ENCODE measurements at places on chromosomes 16 and 17.
A peak's percentile ranks its signal among the peaks of the same experiment; 100 is the strongest.

GRCh38 chr17:43471585-43472160, 12.1 kb upstream of the DHX8 start:
- no peaks in the 10 kb centered on the region for H3K36me3 ChIP-seq
- no peaks in the 10 kb centered on the region for H3K4me1 ChIP-seq
- no peak for DNase-seq
- no peaks in the 10 kb centered on the region for H3K27me3 ChIP-seq

GRCh38 chr16:86566601-86566965, at the start of gene FOXC2:
Gene FOXC2, plus strand, starts transcription at chr16:86566829. Its CDS starts 507 bp downstream, at chr16:86567336.
- DNase-seq = peak; percentile 54
- peaks cover 22% of the 10 kb centered on the region for H3K4me1 ChIP-seq
- H3K27ac ChIP-seq = no peak within 1 kb of the TSS

DNA sequence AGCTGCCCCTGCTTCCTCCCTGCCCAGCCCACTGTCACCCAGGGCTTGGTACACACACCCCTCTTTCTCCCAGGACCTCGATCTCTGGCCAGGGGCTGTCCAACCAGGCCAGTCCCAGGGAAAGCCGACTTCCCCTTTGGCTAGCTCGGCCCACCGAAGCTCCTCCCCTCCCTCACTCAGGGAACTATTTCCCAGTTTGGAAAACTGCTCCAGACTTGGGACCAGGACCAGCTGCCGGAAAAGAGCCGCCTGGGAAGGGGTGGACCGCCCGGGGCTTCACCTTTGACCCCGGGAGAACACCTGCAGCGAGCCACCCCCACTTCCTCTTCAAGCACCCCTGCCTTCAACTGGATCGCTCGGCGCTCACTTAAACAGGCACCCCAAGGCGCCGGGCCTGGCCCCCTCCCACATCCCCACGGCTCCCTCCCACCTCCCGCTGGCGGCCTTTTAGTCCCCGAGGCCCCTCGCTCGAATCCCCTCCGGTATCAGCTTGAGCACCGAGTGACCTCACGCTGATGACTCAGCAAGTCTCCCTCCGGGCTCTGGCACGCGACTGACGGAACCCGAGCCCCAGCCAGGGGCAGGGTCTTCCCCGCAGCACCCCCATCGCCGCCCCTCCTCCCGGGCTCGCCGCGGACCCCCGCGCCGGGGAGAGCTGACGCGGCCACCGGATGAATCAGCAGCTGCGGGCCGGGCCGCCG, 934 bp downstream of the MAFG start:
- no peaks in the 10 kb centered on the region for H3K27me3 ChIP-seq
- peak overlapping the region; percentile 93 for H3K27ac ChIP-seq
- peak; percentile 89 for DNase-seq
- H3K4me3 ChIP-seq = peak overlapping the region; percentile 94
- peaks cover 64% of the 10 kb centered on the region for H3K4me1 ChIP-seq
- peaks cover 13% of the 10 kb centered on the region for H3K36me3 ChIP-seq

GRCh38 chr17:48310748-48311213, 119.2 kb downstream of the SKAP1 start:
- DNase-seq = peak; percentile 69
- H3K27me3 ChIP-seq = peaks cover 3% of the 10 kb centered on the region
- no peak overlapping the region for H3K27ac ChIP-seq
- H3K4me3 ChIP-seq = no peak overlapping the region
- no peaks in the 10 kb centered on the region for H3K4me1 ChIP-seq

- H3K27ac ChIP-seq = no peak overlapping the region
- peaks cover 4% of the 10 kb centered on the region for H3K4me1 ChIP-seq
- no peaks in the 10 kb centered on the region for H3K27me3 ChIP-seq
- no peak for DNase-seq
Measured at GRCh38 chr17:30360086-30360808, 18.5 kb upstream of the CPD start.

DNA sequence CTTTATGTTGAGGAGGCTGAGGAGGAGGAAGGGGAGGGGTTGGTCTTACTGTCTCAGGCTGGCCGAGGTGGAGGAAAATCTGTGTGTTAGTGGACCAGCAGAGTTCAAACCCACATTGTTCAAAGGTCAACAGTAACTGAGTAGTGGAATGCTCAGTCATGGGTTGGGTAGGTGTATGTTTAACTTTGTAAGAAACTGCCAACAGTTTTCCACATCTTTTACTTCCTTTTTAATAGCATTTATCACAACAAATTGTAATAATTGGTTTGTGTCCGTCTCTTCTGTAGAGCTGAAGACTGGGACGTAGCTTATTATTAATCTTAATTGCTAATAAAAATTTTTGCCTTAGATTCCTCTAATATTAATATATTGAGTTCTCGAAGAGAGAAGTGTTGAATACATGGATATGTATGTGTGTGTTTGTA, 5.3 kb downstream of the ATP6V0A1 start:
- H3K4me3 ChIP-seq = no peak overlapping the region
- peaks cover 80% of the 10 kb centered on the region for H3K36me3 ChIP-seq
- DNase-seq = no peak

DNA sequence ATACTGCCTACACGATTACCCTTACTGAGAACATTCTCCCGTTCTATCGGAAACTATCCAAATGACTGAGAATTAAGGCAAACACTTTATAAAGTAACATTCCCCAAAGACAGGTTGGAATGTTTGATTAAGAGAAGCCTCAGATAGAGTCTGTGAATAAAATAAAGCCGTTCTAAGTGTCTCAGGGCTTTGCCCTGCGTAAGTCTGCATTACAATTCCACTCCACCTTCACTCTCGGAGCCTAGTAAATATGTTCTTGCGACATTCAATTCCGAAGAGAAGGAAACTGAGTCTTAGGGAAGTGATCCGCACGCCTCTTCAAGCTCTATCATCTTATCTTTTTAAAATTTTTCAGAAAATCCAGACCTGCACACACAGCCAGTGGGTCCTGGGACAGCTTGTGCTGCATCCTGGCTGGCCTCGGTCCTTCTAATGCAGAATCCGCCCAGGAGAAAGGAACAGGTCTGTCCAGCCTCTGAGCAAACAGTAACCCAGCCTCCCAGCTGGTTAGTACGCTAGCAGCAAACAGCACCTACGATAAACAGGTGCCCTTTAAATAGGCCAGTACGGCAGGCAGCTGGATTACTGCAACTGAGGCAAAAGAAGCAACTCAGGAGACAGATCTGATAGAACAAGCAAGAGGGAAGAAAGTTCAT, 254.1 kb upstream of the IRX3 start:
- H3K4me3 ChIP-seq = no peak overlapping the region
- no peaks in the 10 kb centered on the region for H3K36me3 ChIP-seq
- peak overlapping the region; percentile 64 for H3K27ac ChIP-seq
- peak; percentile 79 for DNase-seq
- no peaks in the 10 kb centered on the region for H3K27me3 ChIP-seq

DNA sequence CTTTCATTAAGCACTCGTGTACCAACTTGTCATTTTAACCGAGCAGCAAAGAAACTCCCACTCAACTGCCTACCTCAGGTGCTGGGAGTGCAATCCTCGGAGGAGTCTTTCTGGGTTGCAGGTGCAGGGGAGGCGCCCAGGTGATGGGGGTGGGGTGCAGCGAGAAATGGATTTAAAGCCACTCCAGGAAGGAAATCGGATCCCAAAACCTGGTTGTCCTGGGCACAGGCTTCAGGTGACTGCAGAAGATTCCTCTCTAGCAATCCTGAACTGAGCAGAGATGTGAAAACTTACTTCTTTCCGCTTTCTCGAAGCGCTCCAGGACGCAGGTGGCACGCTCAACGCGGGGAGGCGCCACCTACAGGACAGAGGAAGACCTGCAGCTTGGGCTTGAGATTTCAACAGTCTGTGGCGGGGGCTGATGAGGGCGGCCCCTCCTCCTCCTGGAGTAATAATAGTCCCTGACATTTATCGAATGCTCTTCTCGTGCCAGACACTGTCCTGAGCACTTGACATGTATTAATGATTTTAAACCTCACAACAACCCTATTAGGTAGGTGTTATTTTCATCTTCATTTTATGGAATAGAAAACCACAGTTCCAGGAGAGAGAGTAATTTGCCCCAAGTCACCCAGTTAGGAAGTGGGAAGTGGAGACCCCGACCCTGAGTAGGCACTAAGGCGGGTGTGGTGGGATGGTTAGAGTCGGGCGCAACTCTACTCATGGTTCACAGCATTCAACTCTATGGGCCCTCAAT, 27.2 kb upstream of the SKAP1 start:
- no peaks in the 10 kb centered on the region for H3K27me3 ChIP-seq
- H3K4me3 ChIP-seq = peak overlapping the region; percentile 10
- H3K36me3 ChIP-seq = no peaks in the 10 kb centered on the region

GRCh38 chr17:57197466-57198071, 58.8 kb upstream of the MSI2 start:
- H3K4me1 ChIP-seq = no peaks in the 10 kb centered on the region
- no peak for DNase-seq
- no peaks in the 10 kb centered on the region for H3K36me3 ChIP-seq
- no peak overlapping the region for H3K4me3 ChIP-seq

DNA sequence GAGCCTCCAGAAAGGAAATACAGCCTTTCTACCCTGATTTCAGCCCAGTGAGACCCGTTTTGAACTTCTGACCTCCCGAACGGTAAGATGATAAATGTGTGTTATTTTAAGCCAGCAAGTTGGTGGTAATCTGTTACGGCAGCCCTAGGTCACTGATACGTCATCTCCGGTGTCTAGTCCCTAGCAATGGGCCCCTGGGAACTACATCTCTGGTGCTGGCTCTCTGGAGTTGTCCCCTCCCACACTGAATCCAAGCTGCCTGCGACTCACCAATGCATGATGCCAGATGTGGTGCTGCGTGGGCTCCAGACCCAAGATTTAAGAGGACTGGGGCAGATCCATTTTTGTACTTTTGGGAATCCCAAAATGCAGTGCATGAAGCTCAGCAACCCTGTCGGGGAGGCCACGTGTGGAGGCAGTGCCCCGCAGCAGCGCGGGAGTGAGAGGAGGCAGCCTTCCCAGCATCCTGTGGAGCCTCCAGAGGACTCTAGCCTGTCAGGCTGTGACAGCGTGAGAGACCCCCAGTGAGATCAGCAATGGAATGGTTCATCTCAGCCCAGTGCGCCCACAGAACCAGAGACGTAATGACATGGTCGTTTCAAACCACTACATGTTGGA, 43.6 kb upstream of the USP7 start:
- no peak overlapping the region for H3K4me3 ChIP-seq
- peaks cover 10% of the 10 kb centered on the region for H3K4me1 ChIP-seq
- no peak overlapping the region for H3K27ac ChIP-seq
- peaks cover 3% of the 10 kb centered on the region for H3K27me3 ChIP-seq

DNA sequence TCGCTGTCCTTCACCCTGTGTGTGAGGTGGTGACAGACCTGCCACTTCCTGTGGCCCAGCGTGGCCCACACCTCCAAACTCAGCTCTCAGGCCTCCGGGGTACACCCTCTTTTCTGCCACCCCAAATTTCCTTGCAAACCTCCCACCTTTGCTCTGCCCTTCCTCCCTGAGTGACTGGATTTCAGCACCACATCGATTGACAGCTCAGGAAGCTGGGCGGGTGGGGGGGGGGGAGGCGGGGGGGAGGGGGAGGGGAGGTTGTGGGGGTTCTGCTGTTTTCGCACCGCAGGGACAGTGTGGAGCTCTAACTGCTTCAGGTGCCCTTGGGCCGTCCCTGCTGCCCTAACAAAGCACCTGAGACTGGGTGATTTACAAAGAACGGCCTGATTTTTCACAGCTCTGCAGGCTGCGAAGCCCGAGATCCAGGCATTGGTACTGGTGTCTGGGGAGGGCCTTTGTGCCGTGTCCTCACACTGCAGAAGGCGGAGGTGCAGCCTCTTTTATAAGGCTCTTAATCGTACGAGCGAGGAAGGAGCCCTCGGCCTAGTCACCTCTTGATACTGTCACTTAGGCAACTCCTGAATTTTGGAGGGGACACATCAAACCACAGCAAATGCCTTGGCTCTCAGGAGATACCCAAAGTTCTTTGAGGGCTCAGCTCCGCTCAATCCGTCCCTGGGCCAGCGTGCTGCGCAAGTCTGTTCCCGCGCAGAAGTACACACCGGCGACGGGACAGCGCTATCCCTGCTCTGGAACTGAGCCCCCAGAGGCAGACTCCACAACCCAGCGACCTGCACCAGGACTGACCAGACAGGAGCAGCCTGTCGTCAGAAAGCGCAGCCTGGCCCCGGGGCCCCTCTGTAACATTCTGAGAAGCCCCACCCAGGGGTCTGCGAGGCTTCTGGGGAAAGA, 3.6 kb downstream of the NDUFAF8 start:
- peaks cover 30% of the 10 kb centered on the region for H3K36me3 ChIP-seq
- H3K4me3 ChIP-seq = no peak overlapping the region
- H3K4me1 ChIP-seq = peaks cover 35% of the 10 kb centered on the region
- H3K27me3 ChIP-seq = no peaks in the 10 kb centered on the region

- no peak overlapping the region for H3K4me3 ChIP-seq
- H3K4me1 ChIP-seq = no peaks in the 10 kb centered on the region
- peaks cover 100% of the 10 kb centered on the region for H3K36me3 ChIP-seq
- DNase-seq = no peak
- H3K27me3 ChIP-seq = no peaks in the 10 kb centered on the region
Measured at GRCh38 chr16:28103516-28104170, 40.1 kb upstream of the GSG1L start.

DNA sequence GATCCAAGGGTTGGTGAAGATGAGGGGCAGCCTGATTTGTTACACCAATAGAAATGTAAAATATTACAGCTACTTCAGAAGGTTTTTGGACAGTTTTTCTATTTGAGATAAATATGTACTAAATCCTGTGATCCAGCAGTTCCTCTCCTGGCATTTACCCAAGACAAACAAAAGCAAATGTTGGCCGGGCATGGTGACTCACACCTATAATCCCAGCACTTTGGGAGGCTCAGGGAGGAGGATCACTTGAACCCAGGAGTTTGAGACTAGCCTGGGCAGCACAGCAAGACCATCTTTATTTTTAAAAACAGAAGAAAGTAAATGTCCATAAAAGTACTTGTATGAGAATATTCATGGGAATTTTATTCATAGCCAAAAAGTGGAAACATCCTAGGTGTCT, 64.8 kb upstream of the MRC2 start:
- H3K4me3 ChIP-seq = no peak overlapping the region
- H3K27me3 ChIP-seq = no peaks in the 10 kb centered on the region
- H3K4me1 ChIP-seq = peaks cover 8% of the 10 kb centered on the region
- peaks cover 54% of the 10 kb centered on the region for H3K36me3 ChIP-seq

- peak overlapping the region; percentile 71 for H3K27ac ChIP-seq
- peaks cover 75% of the 10 kb centered on the region for H3K4me1 ChIP-seq
- H3K4me3 ChIP-seq = no peak overlapping the region
- H3K36me3 ChIP-seq = peaks cover 48% of the 10 kb centered on the region
- no peak for DNase-seq
- H3K27me3 ChIP-seq = no peaks in the 10 kb centered on the region
Measured at GRCh38 chr17:75681289-75681688, 14.2 kb downstream of the SAP30BP start.

- H3K4me1 ChIP-seq = no peaks in the 10 kb centered on the region
- no peak overlapping the region for H3K4me3 ChIP-seq
- H3K27ac ChIP-seq = no peak overlapping the region
- no peaks in the 10 kb centered on the region for H3K36me3 ChIP-seq
Measured at GRCh38 chr16:5647051-5647450, 549.5 kb upstream of the EEF2KMT start.
